ENCODE measurements at places on chromosomes 16 and 17.

DNA sequence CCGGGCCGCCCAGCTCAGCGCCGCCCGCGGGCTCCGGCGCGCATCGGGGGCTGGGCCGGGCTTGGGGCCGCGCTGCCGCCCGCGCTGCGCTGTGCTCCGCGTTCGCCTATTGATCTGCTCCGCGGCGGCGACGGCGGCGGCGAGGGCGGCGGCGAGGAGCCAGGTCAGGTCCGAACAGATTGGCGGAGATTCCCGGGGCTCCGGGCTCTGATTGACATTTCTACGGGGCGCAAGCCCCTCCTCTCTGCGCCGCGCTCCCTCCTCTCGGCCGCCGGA lies 559 bp downstream of the IRX3 start:
- no peak for DNase-seq

DNA sequence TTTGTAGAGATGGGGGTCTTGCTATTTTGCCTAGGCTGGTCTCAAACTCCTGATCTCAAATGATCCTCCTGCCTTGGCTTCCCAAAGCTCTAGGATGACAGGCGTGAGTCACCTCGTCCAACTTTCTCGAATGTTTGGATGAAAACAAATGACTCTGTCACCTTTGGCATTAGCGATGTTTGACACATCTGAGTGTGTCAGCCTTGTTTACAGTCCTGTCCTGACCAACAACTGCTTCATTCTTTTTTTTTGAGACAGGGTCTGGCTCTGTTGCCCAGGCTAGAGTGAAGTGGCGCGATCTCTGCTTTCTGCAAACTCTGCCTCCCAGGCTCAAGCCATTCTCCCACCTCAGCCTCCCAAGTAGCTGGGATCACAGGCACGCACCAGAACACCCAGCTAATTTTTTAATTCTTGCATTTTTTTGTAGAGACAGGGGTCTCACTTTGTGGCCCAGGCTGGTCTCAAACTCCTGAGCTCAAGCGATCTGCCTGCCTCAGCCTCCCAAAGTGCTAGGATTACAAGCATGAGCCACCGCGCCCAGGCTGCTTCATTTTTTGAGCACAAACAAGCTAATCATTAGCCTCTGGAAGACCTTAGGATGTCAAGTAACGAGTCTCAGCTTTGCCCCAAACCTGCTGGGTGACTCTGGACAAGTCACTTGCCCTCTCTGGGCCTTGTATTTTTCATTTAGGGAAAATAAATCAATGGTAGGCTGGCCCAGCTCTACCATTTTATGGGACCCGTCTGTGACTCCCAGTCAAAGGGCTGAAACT lies 7.4 kb downstream of the MYH11 start:
- DNase-seq, result no peak

DNA sequence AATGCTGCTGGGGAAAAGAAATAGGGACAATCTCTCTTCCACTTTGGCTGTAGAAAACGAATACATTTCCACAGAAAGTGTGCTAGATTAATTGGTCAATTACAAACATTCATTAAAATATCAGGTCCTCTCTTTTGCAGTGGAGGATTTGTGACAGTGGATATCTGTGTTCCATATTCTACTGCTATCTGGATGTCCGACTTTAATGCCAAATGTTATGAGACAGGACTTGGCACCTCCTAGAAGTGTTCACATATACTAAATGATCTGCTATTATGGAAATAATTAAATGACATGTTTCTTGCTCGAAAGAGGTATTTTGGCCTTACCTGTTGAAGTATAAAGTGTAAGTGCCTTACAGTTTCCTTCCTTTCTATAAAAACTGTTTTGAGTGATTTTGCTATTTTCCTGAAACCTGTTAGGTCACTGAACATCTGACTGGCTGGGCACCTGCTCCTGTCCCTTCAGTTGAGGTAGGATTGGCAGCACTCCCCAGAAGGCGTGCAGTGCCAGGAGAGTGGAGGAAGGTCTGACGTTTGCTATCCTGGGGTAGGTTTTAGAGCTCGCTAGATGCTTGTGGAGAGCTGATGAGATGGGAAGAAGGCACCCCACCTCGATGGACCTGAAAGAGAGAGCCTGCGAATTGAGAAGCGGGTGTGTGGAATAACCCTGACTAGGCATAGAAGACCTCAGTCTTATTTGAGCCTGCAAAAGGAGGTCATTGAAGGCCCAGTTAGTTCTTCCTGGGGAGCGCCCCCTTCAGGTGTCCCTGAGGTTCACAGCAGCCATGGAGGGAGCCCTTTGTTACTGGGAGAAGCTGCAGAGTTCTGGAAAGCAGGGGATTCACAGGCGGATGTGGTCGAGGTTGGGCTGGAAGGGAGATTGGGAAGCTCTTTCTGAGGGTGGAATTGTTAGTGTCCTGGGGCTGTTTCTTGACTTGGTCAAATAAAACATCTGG lies 159.4 kb upstream of the ZNF267 start:
- no peak for DNase-seq

GRCh38 chr16:87393680-87394055 lies 1.5 kb downstream of the MAP1LC3B start:
- DNase-seq, result no peak

DNA sequence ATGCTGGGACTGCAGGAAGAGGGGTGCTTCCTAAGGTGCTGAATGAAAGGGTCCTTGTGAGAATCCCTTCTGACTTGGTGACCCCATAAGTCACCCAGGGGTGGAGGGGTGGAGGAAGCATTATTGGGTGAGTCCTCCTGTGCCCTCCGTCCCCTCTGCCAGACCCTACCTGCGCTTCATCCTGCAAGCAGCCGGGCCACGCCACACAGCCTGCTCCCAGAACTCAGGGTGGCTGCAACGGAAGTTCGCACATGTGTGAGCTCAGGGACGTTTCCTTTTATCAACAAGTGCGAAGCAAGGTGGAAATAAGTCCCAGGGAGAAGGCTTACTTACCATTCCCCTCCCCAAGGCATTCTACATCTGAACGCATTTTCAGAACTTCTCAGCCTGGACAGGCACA lies 40.9 kb downstream of the COX4I1 start:
- DNase-seq, result no peak

- no peak for DNase-seq
These were observed 28.0 kb upstream of the CDH13 start for GRCh38 chr16:82598771-82599170.

- no peak for DNase-seq
These were observed 1.4 kb downstream of the NT5M start for GRCh38 chr17:17304521-17304985.

- DNase-seq, result no peak
These were observed 12.8 kb downstream of the TERF2 start for GRCh38 chr16:69373019-69373418.

DNA sequence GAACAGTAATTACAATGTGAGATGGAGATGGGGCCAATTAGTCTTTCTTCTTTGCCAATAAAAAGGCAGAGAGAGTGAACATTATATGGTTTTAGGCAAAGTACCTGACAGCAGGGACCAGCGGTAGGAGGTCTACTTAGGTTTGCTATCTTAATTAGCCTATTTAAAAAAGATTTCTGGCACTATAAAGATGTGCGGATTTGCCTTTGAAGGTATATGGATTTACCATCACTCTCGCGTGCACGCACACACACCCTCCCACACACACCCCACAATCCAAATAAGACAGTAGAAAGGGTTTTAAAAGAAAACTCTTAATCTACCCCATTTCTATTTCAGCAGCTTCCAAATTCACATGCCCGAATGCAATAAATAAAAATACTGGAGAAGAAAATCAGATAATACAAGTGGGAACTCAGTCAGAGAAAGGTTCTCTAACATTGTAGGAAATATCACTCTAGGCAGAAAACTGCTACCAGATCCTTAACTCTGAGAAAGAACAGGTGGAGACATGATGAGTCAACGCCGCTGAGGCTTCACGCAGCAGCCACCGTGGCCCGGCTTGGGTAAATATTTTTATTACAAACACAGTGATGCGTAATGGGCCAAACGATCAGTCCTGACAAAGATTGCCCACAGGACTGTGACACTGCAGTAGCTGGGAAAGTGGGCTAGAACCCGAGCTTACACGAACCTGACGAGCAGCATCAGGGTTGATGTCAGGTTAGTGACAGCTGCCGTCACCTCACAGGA lies 66.6 kb upstream of the AXIN2 start:
- no peak for DNase-seq

GRCh38 chr17:3796110-3796821 lies 4.7 kb downstream of the ITGAE start:
- no peak for DNase-seq

GRCh38 chr16:29675811-29676643 lies 3.0 kb upstream of the QPRT start:
- DNase-seq, result peak; percentile 71

- DNase-seq, result no peak
These were observed 669.3 kb downstream of the WWOX start for GRCh38 chr16:78768718-78769117.

GRCh38 chr16:71840052-71840451 lies 5.7 kb upstream of the ATXN1L start:
- DNase-seq, result no peak

- DNase-seq, result no peak
These were observed 26.4 kb upstream of the CLEC18A start for GRCh38 chr16:69924777-69925191.

GRCh38 chr17:45852535-45853297 lies 8.0 kb downstream of the SPPL2C start:
- peak; percentile 71 for DNase-seq

DNA sequence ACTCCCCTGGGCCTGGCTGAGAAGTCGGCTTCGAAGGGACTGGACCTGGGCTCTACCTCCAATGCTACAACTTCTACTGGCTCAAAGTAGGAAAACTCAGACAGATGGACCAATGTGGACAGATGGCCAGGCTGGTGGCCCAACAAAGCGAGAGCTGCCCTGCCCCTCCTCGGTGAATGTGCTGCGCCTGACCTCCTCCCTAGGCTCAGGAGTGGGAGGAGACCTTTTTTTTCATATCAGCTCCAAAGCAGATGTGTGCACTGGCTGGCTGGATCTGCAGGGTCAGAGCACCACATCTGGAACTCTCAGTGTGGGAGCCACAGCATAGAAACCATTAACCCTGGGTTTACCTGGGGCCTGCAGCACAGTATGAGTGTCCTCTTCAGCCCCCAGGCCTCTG lies 20.8 kb downstream of the ATP6V0D1 start:
- DNase-seq, result no peak

Data from inflammatory macrophage treated with lipopolysaccharide for 1 hour (primary cell).